ENCODE measurements at places on chromosomes 11 and 22.

DNA sequence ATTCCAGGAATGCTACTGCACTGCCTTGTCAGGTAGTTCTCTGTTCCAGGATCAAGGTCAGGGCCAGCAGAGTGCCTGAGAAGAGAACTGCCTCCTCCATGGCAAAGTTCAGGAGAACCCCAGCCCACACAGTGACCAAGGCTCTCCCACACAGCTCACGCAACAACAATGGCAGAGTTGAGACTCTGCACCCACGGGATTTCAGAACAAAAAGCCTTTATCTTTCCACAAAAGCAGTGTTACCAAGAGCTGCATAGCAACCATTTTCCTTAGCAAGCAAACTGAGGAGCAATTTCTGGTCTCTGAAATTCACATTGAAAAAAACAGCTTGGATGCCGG lies 11.1 kb downstream of the PLAAT3 start:
- no peak for DNase-seq

GRCh38 chr11:79742176-79742575 lies 301.3 kb upstream of the TENM4 start:
- DNase-seq = no peak

DNA sequence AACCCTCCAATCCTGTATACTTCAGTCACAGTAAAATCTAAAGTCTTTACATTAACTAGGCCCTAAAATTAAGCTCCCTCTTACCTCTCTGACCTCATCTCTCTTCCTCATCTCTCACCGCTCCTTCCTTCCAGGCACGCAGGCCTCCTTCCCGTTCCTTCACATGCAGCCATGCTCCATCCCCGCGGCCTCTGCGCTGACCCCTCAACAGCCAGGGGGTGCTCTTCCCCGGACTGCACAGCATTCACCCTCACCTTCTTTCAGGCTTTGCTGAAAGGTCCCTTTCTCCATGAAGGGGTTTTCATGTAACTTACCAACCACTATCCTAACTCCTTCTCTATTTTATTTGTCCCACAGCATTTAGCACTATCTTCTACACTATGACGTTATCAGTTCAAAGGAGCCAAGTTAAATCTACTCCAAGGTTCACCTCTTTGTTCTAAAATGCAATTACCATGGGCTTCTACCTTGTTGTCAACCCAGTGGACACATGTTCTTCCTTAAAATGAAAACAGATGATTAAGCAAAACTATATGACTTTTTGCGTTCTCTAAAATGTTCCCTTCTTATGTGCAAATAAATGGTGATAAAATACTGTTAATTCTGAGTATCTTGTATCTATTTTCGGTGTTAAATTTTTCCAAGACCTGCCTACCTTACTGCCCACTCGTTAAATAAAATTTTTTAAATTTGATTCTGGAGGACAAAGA lies 57.8 kb upstream of the APOA1 start:
- DNase-seq = no peak

DNA sequence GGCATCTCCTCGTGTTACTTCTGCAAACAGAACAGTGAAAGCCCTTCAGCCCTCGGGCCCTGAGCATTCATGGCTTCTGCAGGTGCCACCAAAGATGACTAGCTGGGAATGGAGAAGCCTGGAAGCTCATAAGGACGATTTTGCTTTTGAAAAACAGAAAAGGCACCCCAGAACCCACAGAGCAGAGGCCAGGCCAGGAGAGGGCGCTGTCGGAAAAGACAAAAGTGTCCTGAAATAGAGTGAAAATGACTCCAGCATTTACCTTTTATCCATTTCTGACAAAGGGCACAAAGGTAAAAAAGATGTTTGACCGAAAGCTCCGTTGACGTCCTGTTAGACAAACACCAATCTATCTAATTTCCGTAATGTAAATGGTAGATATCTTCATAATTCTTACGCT lies 37.6 kb downstream of the ZNF195 start:
- DNase-seq = no peak

DNA sequence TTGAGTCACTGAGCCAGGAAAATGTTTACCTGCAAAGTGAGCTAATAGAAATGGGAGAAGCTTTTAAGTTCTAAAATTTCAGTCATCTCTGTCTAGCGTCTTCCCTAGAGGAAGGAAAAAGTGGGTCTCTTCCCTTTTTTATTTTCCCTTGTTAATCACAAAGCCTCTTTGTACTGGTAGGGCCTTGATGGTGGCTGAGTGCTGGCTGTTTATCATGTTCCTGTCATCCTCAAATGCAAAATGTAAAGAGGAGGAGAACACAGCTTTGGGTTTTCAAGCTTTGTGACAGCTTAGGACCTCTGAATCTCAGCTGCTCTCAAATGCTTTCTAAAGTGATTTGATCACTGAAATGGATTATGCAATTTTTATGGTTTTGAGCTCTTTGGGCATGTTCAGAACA lies 222.0 kb downstream of the TMEM135 start:
- DNase-seq = no peak

DNA sequence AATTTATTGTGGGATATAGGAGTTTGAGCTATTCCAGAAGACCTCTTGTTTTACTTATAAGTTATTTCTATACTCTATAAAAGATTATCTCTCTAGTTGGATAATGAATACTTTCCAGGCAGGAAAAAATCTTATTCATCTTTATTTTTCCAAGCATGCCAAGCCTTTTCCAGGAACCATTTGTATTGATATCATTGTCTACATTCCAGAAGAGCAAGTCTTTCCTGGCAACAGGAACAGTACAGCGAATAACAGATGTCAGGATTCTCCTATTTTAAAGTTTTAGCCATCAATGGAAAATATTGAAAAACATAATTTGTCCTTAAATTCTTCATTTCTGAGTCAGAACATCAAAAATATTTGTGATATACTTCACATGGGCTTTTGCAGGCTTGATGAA lies 5.2 kb upstream of the NXPE1 start:
- DNase-seq = no peak

GRCh38 chr22:27186643-27187042 lies 529.3 kb downstream of the MIAT start:
- no peak for DNase-seq

- DNase-seq = no peak
These were observed 50.2 kb upstream of the PICALM start for GRCh38 chr11:86119077-86119476.

- DNase-seq = no peak
These were observed 105.2 kb upstream of the TMEM45B start for GRCh38 chr11:129710423-129710822.

- no peak for DNase-seq
These were observed 97.9 kb downstream of the WNT7B start for GRCh38 chr22:45878901-45879551.

GRCh38 chr11:10657308-10658271 lies 36.0 kb downstream of the IRAG1 start:
- no peak for DNase-seq

DNA sequence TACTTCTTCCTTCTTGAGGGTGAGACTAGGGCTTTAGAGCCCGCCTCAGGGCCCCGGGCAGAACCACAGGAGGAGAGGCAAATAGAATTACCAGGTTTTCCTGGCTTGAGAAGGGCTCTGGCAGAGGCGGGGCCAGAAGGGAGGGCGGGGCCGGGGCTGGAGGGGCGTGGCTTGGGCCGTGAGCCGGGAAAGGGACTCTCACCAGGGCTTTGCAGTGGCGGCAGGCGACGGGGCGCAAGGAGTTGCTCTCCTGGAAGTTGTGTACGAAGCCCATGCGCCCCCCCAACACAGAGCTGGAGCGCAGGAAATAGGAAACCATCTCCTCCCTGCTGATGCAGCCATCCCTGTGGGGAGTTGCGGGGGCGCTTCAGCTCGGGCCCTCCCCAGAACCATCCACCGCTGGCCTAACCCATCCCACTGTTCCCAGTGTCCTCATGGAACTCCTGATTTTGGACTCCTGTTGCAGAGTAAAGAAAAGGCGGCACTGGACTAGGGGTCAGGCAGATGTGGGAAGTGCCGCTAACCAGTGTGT lies 6.9 kb upstream of the NRXN2 start:
- peak; percentile 7 for DNase-seq

Measured in NCI-H187 (cell line).